Fibroblast of the aortic adventitia (primary cell): ENCODE measurements at places on chromosomes 6 and 20. TPM values are rescaled to one million over a fixed set of nuclear protein-coding genes. Genes with fewer than 3 reads are reported as not detected.

The PI3 gene
- total RNA-seq = not detected in 2 replicates

The PRICKLE4 gene
- 0.45 and 6.3 TPM in 2 replicates for total RNA-seq

The NKX2-4 gene
- total RNA-seq = not detected in 2 replicates

The ZSCAN23 gene
- total RNA-seq = 6.7 and 12.0 TPM in 2 replicates

The LINC00237 gene
- not detected in 2 replicates for total RNA-seq

The PRDM1 gene
- total RNA-seq = 1.4 and 2.8 TPM in 2 replicates

The OR2B2 gene
- total RNA-seq = not detected in 2 replicates

The SYNJ2 gene
- 15.2 and 73.6 TPM in 2 replicates for total RNA-seq

The DEFB124 gene
- not detected in 2 replicates for total RNA-seq

The PREP gene
- total RNA-seq = 9.0 and 18.1 TPM in 2 replicates

The TFAP2D gene
- total RNA-seq = 5.1 TPM in 1 of 2 replicates, not detected in the other
